Upper lobe of left lung (tissue), 6 donors: ENCODE measurements at places on chromosomes 7 and 10. TPM values are rescaled to one million over a fixed set of nuclear protein-coding genes. Genes with fewer than 3 reads are reported as not detected.

RET gene
- total RNA-seq: 0.34 TPM

GRCh38 chr7:115099906-115100305 lies 178.0 kb downstream of the MDFIC start:
- H3K27ac ChIP-seq: no peak overlapping the region
- H3K36me3 ChIP-seq: no peaks in the 10 kb centered on the region
- no peaks in the 10 kb centered on the region for H3K4me1 ChIP-seq
- no peaks in the 10 kb centered on the region for H3K27me3 ChIP-seq
- no peak for DNase-seq

DKK1 gene
- 3.5 TPM for total RNA-seq

RASA4B gene
- total RNA-seq: 31.6 TPM
